Brain pericyte (primary cell): ENCODE measurements at places on chromosomes 11 and 22.

GRCh38 chr22:36928786-36929535, 15.5 kb downstream of the CSF2RB start:
- no peak for DNase-seq

DNA sequence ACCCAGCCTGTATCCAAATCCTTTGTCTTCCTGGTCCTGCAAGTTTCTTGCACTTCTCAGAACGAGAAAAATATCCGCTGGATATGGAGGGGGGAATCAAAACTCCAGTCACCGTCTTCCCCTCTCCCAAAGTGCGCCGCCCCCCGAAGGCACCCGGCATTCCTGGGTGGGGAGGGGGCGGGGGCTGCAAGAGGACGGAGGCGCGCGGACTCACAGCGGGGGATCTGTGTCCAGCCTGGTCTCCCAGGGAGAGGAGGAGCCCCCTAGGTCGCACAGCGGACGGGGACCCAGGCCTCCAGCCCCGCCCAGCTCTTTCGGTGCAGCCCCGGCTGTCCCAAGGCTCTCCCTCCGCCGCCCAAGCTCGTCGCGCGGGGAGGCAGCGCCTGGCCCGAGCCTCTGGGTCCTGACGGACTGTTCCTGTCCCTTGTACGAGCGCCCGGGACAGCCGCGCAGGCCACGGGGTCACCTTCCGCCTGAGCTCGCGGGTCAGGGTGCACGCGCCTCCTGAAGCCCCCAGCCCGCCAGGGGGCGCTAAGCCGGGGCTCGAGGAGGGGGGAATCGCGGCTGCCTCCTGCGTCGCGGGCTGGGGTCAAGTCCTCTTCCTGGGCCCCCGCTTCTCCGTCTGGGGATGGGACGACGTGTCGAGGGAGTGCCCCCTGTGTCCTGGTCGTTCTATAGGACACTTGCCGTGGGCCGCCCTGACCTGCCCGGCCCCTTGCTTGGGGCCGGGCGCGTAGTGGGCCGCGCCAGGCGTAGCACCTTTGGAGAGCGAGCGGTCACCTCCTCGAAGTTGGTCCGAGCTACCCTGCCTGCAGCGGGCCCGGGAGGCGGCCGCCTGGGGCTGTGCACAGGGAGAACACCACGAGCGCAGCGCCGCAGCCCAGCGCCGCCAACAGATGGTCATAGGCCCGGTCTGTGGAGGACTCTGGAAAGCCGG, 2.4 kb upstream of the WNT11 start:
- no peak for DNase-seq

- DNase-seq = peak; percentile 65
Observed at GRCh38 chr22:30655532-30655931, 12.1 kb downstream of the DUSP18 start.

GRCh38 chr11:81892770-81893635, 840.7 kb downstream of the FAM181B start:
- DNase-seq = no peak

GRCh38 chr11:46363455-46364005, 16.3 kb downstream of the DGKZ start:
- no peak for DNase-seq

DNA sequence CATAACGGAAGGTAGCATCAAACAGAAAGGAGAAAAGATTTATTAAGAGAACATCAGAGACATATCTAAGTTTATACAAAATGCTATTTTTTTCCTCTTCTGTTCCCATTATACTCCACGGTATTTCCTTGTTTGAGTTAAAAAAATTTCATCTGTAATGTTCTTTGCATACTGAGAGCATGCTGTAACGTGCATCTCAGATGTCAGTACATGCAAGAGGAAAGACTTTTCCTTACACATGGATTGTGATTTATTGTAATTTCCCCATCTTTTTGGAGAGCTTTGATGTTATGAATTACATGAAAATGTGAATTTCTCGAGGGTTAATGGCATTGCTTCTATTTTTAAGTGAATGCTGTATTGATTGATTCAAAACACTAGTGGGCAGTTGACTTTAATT, 1164.0 kb downstream of the LRRC4C start:
- DNase-seq = no peak

GRCh38 chr22:42770941-42771647, 50.4 kb upstream of the A4GALT start:
- DNase-seq = no peak

- DNase-seq = no peak
Observed at GRCh38 chr11:60345489-60345888, 18.4 kb downstream of the MS4A6E start.

GRCh38 chr11:58490827-58491226, 17.1 kb downstream of the OR5B21 start:
- no peak for DNase-seq

DNA sequence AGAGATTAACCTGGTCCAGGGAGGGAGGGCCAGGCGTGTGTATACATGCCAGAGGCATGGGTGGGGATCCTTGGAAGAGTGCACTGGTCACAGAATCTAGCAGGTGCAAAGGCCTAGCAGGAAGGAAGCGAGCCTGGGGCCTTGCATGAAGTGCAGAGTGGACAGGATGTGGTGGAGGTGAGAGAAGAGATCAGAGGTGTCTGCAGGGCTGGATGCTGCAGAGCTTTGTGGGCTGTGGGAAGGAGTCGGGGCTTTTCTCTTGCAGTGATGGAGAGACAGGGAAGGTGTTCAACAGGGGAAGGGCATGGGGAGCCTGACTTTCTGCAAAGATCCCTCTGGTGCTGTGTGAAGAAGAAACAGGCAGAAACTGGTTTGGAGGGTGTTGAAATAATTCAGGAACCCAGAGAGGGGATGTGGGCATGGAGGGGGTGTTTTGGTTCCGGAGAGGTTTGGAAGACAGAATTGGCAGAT, 2.5 kb upstream of the TPST2 start:
- DNase-seq = no peak

DNA sequence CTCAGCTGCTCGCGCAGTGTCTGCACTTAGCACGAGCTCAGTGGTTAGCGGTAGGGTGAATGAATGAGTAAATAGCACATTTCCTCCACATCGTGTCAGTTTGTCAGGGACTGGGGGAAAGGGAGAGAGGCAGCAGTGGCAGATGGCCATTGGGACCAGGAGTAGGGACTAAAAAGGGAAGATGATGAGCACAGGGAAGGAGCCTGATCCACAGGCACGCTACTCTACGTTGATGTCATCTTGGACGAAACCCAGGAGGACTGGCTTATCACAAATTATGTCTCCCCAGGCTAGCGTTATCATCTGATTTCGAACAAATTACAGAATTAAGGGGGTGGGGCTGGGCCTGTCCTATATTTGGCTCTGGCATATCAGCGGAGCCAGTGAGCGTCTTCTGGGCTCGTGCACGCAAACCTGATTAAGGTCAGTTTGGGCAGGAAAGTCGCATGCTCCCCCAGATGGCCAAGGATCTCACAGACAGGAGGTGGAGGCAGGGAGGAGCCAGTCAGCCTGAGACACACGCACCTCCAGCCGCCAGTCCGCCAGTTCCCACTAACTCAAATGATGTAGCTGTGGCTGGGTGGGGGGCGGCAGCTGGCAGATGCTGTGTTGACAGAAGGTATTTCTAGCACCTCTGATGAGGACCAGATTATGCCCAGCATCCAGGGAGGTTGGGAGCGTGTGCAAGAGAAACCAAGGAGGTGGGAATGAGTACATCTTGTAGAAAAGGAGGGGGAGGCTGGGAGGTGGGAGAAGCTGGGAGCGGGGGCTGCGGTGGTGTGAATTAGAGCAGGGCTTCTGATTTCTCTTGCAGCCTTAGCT, 97.4 kb upstream of the PRDM11 start:
- no peak for DNase-seq

DNA sequence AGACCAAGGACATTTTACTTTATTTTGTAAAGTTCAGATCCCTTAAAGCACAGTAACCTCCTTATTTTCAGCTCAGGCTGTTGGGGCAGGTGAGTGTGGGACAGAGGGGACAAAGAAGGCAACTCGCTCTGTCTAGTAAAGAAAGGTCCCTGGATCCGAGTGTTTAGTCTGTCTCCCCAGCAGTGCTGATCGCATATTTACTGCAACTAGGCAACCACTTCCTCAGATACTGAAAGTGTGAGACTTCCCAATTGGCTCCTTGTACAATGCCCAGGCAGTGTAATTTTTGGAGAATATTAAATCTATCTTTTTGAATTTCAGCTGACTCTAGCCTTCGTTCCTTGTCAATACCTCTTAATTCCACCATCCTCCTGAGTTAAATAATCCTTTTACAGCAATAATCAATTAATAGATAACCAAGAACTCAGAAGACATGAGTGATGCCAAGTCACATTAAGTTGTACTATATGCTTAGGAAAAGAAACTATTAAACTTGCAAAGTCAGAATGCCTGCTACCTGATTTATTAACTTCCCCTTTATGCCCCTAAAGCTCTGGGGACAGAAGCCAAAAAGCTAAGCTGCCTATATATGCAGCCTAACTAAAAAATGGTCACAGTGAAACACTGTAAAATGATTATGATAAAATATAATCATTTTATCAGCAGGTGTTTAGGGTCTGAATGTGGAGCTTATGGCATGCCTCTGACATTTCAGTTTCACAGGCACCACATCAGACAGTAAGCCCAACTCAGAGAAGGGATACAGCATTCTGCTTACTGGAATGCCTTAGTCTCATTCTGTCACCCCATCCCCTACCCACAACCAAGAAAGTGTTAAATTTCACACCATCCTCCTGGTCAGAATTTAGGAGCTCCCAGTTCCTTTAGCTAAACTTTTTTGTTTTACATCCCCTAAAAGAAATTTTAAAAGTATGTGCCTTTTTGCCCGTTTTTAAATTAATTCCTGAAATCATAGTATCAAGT, 138.7 kb downstream of the TRIM44 start:
- DNase-seq = no peak
